ENCODE measurements at places on chromosomes 16 and 17.
A peak's percentile ranks its signal among the peaks of the same experiment; 100 is the strongest.

GRCh38 chr16:54512467-54512995, 225.9 kb upstream of the IRX3 start:
- DNase-seq, result no peak

DNA sequence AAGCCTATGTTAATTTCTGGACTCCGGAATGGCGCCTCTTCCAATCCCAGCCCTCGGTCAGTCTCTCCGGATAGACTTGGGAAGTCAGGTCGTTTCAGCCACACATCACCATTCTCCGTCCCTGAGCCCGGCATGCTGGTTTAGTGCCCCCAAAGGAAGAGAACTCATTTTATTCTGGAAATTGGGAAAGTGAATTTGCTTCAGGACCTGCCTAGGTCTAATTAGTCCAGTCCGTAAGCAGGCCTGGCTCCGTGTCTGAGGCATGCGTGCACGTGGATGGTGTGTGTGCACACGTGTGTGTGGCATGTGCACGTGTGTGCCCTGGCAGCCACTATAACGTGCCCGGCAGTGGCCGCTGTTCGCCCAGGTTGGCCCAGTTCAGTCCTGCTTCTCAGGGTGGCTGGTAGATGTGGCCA, 77.4 kb downstream of the RPA1 start:
- DNase-seq, result no peak

GRCh38 chr16:85202631-85203461, 90.6 kb upstream of the CIBAR2 start:
- no peak for DNase-seq

- DNase-seq, result no peak
Observed at GRCh38 chr16:58471209-58471975, 28.6 kb upstream of the NDRG4 start.

- no peak for DNase-seq
Observed at GRCh38 chr16:67470359-67470758, 10.6 kb downstream of the ATP6V0D1 start.

GRCh38 chr17:50908860-50909764, 43.0 kb upstream of the TOB1 start:
- DNase-seq, result peak; percentile 36

DNA sequence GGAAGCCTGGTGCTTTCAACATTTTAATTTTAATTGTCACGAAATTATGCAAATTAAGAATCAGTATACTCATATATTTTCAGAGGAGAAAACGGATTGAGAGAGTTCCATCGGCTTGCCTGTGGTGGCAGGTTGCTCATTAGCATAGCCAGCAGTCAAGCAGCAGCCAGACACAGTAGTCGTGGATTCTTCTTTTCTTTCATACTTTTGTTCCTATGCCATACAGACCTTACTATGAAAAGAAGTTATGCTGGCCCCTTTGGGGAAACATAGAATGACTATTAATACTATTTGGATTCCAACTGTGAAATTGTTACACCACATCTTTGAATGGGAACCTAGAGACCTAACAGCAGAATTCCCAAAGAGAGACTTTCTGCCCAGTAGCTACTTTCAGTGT, 617.7 kb upstream of the CA10 start:
- no peak for DNase-seq

DNA sequence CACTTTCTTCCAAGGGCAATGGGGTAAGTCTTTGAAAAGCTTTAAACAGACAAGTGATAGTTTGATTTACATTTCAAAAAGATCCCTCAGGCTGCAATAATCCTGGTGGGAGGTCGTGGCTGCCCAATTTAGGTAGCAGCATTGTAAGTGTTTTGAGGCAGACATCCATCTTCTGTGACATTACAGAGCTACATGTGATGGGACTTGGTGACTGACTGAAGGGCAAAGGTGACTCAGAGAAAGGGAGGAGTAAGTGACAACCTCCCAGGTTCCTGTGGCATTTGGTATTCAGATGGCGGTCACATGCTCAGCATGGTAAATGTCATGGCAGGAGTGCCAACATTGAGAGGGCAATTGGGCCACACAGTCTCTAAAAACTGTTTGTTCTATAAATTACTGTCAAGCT, 26.5 kb downstream of the STAT3 start:
- DNase-seq, result peak; percentile 41

GRCh38 chr17:50426472-50426782, 409 bp downstream of the ACSF2 start:
- no peak for DNase-seq

DNA sequence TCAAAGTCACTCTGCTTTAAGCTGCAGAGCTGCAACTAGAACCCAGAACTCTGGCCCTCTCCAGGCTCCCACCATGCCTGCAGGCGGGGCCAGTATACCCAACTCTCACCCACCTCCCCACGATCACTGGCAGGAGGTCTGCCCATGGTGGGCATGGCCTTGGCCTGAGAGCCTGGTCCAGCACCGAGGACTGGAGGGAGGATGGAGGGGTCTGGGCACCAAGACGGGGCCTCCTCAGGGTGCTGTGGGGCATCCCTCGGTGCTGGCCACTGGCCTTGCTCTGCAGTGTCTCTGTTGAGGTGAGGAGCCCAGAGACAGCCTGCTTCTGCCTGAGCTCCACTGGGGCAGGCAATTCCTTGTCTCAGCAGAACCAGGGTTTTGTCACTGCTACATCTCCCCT, 1.5 kb upstream of the KRT16 start:
- no peak for DNase-seq

DNA sequence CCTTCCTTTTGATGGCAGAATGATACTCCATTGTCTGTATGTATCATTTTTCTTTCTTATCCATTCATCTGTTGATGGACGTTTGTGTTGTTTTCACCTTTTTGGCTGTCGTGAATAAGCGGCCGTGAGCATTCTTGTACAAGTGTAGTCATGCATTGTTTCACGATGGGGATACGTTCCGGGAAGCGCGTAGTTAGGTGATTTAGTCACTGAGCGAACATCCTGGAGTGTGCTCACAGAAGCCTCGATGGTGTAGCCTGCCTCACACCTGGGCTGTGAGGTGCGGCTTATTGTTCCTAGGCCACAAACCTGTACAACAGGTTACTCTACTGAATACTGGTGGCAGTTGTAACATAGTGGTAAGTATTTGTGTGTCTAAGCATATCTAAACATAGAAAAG, 136.5 kb downstream of the CMIP start:
- no peak for DNase-seq

DNA sequence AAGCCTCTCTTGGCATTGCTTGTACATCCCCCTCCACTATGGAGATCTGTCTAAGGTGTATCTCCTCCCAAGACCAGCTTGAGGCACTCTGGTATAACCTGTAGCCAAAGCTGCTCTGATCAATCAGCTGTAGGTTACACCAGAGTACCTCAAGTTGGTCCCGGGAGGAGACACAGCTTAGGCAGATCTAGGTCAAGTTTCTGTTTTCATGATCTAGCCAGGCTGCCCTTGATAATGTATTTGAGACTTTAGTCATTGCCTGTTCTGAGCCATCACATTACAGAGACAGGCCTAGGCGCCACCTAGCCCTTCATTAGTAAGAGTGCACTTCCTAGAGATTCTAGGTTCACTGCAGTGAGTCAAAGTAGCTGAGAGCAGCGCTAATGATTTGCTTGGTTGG, 31.4 kb downstream of the ASGR1 start:
- DNase-seq, result no peak

DNA sequence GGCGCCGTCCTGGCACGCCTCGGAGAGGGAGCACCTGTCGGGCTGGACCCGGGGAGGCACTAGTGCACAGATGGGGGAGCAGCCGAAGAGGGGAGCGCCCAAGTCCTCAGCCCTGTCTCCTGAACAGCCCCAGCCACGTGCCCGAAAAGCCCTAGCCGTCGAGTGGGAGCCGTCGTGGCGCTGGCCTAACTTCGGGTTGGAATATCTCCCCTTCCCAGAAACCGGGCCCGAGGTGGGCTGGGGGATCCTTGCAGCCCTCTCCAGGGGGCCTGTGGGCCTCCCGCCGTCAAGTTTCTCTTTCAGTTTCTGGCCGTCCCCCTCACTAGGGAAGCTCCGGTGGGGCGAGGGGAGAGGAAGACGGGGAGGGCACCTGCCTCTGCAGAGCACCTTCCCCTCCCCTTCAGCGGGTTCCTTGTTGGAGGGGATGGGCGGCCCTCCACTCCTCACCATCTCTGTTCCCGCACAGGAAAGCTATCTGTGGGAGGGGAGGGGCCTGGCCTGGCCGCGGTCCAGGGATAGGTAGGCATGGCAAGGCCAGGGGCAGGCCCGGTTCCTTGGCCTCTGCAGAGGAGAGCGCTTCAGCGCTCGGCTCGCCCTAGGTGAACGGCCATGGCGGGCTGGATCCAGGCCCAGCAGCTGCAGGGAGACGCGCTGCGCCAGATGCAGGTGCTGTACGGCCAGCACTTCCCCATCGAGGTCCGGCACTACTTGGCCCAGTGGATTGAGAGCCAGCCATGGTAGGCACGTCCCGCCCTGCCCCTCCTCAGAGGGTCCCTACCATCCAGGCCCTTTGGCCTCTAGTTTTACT, 709 bp downstream of the STAT5A start:
- DNase-seq, result peak; percentile 65

DNA sequence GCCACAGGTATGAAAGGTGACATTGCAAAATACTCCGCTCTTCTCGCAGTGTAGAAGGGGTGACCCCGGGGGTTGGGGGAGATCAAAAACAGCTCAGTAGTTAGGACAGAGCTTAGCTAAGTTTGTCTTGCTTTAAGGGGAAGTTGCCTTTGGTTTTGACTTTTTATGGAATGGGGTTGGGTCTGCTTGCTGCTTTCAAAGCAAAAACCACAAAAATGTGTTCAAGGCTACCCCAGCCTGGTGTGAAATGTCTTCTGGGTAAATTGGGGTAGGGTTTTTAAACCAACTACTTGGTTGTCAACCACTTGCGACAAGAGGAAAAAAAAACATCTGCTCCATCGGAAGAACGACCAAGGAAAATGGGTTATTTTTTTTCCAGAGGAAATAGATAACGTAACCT, 6.2 kb downstream of the FUS start:
- DNase-seq, result no peak

- no peak for DNase-seq
Observed at GRCh38 chr16:11285842-11286241, 4.7 kb upstream of the PRM1 start.

- no peak for DNase-seq
Observed at GRCh38 chr17:80457236-80457856, 19.1 kb downstream of the NPTX1 start.

DNA sequence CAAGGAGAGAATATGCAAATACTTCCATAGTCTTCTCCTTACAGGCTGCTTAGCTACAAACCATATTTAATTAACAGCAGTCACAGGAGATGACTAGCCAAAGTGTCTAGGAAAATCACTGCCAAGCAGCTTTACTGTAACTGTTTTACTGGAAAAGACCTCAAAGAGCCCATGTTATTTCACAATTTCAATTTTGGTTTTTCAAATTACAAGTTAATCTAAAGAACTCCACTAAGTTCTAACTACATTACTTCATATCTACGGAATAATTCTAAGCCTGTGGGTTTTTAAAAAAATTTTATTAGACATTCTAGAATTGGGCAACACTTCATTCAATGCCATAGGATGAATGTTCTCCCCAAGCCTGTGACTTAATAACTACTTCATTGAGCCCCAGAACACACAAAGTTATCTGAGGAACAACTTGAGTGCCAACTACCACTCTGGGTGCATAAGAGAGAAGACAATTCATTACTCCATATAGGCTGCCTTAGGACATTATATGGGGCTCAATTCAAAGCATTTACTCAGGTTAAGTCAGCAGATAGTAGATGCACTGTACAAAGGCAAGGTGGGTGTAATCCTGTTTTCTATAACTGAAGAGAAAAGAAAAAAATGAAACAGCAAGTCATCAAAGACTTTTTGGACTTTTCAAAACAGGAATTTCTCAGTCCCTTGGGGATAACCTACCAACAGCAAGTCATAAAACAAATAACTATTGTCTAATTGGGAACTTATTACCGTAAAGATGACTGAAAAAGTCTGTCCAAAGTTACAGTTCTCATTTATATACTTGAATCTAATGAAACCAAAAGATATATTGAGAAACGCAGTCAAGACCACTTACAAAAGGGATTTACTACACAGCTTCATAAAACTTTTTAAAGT, 33.0 kb downstream of the STAT3 start:
- DNase-seq, result no peak

- no peak for DNase-seq
Observed at GRCh38 chr16:63323722-63324705, 1287.8 kb upstream of the CDH8 start.

DNA sequence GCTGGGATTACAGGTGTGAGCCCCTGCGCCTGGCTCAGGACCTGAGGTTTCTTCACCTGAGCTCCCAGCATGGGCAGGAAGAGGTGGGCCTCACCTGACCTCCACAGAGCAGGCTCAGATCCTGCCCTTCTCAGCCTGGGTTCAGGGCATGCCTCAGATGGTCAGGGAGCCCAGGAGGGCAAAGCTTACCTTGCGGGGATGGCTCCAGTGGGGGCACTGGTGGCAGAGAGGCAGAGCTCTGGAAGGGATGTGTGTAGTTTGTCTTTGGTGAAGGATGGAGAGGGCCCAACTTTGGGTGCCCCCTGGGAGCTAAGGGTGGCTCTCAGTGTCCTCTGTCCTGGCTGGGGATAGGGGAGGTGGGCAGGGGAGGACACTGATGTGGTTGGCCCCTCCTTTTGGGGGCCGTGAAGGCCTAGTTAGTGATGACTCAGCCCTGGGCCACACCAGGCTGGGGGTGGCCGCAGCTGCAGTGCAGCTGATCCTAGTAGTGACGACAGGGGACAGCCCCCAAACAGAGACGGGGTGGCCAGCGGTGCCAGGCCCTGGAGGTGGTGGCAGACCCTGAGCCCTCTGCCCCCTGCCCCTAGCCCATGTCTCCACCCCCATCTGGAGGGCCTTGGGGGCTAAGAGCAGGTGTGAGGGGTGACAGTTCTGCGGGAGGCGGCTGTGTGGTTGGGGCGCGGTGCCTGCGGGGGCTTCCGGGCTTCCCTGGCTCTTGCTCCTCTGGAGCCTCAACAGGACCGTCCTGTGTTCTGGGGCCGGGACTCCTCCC, 5.8 kb downstream of the NHERF2 start:
- DNase-seq, result no peak

DNA sequence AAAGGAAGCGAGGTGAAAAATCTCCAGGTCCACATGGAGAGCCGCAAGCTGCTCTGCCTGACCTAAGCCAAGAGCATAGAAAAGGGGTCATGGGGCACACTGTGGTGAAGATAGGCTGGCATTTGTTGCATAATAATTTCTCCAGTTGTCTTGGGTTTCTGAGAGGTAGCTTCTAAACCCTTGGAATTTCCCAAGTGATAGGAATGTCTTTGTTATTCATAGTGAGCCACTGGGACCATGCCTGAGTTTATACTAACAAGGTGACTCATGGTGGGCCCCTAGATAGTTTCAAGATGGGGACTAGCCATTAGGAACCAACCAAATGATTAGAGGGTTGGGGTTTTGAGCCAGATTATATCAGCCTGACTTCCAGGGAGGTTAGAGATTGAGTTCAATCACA, 25.6 kb downstream of the SOST start:
- no peak for DNase-seq

- DNase-seq, result no peak
Observed at GRCh38 chr17:39196241-39196807, 1.1 kb downstream of the CACNB1 start.

DNA sequence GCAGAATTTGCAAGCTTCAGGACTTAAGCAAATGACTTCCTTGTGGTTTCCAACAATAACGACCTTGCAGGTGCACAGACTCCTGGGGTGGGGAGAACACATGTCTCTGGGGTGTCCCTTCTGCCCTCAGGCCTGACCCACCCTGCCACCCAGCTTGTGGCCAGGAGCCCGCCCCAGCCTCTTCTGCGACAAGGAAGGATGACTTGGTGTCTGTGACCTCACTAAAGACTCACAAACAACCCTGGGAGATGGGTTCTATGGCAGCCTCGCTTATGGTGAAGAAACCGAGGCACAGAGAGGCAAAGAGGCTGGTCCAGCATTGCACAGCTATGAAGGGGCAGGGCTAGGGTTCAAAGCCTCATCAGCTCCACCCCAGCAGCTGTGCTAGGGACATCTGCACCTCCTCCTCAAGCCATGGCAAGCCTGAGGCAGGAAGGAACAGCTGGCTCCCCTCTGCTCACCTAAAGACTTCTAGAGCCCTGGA, 2.6 kb downstream of the ATP2A3 start:
- peak; percentile 31 for DNase-seq
